ENCODE measurements at places on chromosomes 16 and 17.

- DNase-seq = no peak
Measured at GRCh38 chr17:73112246-73112645, 19.8 kb upstream of the SLC39A11 start.

DNA sequence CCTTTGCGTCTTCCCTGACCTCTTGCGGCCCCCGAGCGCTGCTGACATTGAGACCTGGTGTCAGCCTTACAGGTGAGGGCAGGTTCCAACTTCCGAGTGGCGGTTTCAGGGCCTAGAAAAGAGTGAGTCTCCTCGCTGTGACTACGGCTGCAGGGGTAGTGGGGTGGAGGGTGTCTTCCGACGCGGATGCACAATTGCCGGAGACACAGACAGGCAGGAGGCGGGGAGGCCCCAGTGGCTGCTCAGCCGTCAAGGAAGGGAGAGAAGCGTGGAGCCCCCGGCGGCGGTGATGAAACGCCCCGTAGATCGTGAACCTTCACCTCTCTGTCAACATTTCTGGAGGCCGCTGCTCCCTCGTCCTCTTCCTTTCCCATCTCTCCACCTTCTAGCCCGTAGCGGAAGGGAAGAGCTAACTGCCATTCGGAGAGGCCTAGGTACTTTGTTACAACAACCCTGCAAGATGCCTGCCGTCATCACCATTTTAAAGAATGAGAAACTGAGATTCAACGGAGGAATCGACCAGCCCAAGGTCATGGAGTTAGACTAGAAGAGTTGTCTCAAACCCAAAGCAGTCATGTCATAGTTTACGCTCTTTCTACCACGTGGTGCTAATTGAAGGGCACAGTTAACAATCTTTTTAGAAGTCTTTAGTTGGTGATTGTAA is 485 bp downstream of the DNAJA3 start:
- DNase-seq = peak; percentile 52

DNA sequence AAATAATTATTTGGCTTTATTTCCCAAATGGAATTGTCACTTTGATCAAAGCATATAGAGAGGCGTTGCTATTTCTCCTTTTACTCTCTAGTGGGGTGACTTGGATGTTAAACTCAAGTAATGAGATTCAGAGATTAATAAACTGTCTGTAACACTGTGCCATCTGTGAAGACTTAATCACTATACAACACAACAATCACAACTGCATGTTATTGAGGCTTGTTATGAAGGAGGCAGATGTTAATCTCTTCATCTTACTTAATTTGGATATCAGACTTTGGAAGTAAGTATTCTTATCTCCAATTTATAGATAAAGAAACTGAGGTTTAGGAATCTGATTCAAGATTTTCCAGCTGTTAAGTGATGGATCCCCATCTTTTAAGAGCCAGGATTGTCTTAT is 132.5 kb downstream of the CNTNAP4 start:
- DNase-seq = no peak

DNA sequence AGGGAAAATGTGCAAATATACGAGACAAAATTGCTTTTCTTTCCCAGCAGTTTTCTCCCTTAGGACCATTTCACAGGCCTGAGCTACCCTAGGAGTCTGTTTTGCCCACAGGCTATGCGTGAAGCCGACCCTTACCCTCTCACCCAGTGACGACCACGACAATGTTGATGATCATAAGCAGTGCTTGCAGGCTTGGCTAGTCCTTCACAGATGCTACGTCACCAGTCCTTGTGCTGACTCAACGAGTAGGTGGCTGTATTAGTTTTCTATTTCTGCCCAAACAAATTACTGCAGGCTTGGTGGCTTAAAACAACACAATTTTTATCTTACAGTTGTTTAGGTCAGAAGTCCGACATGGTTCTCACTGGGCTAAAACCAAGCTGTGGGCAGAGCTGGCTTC is 574.6 kb upstream of the HSBP1 start:
- DNase-seq = no peak

- DNase-seq = no peak
Measured at GRCh38 chr17:69457603-69458002, 43.1 kb downstream of the MAP2K6 start.

- DNase-seq = no peak
Measured at GRCh38 chr16:86824751-86825296, 246.5 kb downstream of the FOXL1 start.

- peak; percentile 79 for DNase-seq
Measured at GRCh38 chr16:89722392-89723278, 1.3 kb downstream of the ZNF276 start.

GRCh38 chr16:10009684-10010083 is 172.5 kb downstream of the GRIN2A start:
- no peak for DNase-seq

- DNase-seq = peak; percentile 65
Measured at GRCh38 chr16:88455610-88456355, 2.7 kb downstream of the ZFPM1 start.

DNA sequence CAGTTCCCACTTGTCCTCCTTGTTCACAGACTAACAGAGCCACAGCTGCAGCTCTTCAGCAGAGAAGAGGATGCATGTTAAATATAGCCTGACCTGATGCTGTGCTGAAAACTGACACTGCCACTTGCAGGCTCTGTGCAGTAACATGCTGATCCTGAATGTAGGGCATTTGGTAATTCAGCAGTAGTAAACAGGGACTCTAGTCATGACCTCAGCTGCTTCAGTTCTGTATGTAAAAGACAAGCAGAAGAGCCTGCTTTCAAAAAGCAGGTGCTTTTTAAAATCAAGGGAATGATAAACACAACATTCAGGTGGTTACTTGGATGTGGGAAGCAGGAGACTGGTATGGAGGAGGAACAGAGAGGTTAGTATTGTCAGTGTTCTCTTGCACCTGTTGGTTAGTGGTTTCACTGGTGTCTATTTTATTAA is 33.8 kb downstream of the ESRP2 start:
- no peak for DNase-seq

GRCh38 chr16:52948946-52949345 is 103.8 kb downstream of the CHD9NB start:
- DNase-seq = no peak

DNA sequence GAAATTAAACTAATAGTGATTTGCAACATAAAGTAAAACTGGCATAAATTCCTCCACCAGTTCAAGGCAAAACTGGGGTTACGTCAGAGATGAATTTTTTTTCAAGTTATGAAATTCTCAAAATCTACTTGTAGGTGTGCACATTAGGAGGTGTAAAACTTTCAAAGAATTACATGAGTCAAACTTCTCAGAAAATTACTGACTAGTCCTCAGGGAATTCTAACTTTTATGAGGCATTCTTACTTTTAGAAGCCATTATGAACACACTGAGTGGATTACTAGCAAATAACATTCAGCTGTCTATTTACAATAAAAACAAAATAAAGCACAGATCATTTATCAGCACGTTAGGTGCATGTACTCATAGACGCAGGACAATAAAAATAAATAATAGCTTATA is 348.7 kb downstream of the CDH11 start:
- DNase-seq = no peak

DNA sequence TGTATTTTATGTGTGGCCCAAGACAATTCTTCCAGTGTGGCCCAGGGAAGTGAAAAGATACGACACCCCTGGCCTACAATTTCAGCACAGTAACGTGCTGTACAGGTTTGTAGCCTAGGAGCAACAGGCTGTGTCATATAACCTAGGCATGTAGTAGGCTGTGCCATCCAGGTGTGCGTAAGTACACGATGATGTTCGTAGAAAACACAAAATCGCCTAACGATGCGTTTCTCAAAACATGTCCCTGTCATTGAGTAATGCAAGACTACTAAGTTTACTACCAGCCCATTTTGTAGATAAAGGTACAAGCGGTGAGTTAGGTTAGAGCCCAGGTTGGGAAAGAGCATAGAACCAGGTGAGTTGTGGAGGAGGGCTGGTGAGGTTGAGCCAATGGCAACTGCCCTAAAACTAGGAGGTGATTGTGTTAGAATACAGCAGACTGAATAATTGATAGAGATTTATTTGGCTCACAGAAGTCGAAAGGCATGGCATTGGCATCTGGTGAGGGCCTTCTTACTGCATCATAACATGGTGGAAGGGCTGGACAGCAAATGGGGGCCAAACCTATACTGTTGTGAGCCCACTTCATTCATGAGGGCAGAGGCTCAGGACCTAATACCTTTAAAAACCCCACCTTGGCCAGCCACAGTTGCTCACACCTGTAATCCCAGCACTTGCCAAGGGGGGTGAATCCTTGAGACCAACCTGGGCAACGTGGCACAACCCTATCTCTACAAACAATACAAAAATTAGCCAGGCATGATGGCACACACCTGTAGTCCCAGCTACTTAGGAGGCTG is 4.2 kb downstream of the EIF1 start:
- DNase-seq = no peak

- no peak for DNase-seq
Measured at GRCh38 chr17:68670967-68671693, 70.0 kb upstream of the FAM20A start.

GRCh38 chr16:2238150-2238837 is 2.0 kb downstream of the DNASE1L2 start:
- DNase-seq = no peak

- no peak for DNase-seq
Measured at GRCh38 chr16:87098361-87098760, 218.8 kb downstream of the C16orf95 start.

DNA sequence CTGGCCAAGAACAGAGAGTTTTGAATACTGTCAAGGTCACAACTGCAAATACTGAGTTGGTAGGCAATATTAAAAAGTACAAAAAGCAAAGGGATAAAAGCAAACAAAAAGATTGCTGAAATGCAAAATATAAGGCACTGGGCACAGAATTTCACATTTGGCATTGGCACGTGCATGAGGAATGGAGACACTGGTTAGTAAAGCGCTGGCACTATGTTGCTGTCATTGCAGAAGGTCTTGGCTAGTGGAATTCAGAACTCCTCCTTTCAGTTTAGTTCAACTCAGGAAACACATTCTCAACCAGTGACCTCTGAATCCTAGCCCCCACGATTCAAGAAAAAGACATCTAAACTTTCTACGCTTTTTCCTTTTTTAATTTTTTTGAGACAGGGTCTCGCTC is 111.8 kb upstream of the PSMD7 start:
- DNase-seq = no peak

GRCh38 chr17:81049973-81050551 is 15.1 kb downstream of the BAIAP2 start:
- DNase-seq = no peak

- DNase-seq = no peak
Measured at GRCh38 chr17:59428916-59429485, 97.5 kb downstream of the YPEL2 start.

DNA sequence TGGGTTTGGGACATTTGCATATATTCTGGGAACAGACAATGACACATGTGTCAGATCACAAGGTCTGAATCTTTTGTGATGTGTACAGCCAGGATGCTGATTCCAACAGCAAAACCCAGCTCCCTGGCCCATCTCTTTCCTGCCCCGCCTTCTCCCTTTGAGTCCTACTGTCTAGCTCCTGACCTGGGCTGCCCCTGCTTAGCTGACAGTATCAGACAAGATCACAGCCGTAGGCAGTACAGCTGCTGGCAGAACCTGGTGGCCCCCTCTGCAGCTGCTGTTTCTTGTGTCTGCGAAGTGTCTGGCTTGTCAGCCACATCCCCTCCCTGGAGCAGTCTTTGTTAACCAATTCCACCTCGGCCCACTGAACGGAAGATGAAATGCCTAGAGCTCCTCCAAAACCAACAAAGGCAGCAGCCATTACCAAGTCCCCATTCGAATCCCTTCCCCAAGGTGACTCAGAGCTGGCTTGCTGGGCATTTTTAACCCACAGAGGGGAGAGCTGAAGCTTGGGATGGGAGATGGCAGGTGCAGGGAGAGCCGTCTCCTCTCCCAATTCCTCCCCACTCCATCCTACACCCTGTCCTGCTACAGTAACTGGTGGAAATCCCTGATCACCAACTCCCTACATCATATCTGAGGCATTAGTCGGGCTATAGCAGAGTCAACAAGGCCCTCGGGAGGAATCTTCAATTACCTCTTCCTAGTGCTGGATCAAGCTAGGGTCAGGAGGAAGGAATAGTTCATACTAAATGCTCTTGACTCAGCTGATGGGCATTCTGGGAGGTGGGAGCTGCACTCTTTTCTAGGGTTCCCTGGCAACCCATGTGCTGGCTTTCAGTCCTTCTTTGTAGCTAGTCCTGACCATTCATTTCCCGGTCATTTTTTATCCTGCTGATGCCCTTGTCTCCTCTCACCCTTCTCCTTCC is 5.8 kb downstream of the PIPOX start:
- DNase-seq = no peak

- DNase-seq = peak; percentile 52
Measured at GRCh38 chr16:30775392-30776188, 11.4 kb downstream of the ZNF629 start.

DNA sequence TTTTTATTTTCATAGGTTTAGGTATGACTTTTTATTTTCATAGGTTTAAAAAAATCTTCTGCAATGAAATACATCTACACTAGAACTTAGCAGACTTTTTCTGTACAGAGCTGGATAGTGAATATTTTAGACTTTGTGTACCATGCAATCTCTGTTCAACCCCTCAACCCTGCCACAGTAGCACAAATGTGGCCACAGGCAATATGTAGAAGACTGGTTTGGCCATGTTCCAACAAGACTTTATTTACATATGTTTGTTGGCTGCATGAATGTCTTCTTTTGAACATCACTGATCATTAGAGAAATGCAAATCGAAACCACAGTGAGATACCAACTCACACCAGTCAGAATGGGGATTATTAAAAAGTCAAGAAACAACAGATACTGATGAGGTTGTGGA is 229.2 kb downstream of the SHISA9 start:
- no peak for DNase-seq

DNA sequence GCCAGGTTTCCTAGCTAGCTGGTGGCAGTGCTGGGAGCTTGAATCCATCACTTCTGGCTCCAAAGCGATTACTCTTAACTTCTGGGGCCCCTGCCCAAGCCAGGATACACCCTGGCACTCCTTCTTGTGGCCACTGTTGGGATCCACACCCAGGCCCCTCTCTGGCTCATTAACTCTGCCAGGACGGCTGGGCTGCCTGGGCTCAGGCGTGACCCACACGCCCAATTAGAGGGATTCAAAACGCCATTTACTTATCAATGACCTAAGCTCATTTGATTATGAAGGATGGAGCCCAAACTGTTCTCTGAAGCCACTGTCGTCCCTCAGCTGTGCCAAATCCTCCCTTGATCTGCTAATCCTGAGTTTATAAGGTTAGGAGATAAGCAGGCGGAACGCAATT is 79.7 kb upstream of the BRD7 start:
- no peak for DNase-seq

GRCh38 chr16:29720703-29721102 is 25.1 kb downstream of the C16orf54 start:
- no peak for DNase-seq

- peak; percentile 25 for DNase-seq
Measured at GRCh38 chr17:32503251-32504165, 16.7 kb downstream of the CDK5R1 start.

GRCh38 chr17:75403131-75403530 is 2.3 kb downstream of the GRB2 start:
- no peak for DNase-seq

GRCh38 chr17:28526381-28526780 is 20.2 kb downstream of the FOXN1 start:
- DNase-seq = no peak

DNA sequence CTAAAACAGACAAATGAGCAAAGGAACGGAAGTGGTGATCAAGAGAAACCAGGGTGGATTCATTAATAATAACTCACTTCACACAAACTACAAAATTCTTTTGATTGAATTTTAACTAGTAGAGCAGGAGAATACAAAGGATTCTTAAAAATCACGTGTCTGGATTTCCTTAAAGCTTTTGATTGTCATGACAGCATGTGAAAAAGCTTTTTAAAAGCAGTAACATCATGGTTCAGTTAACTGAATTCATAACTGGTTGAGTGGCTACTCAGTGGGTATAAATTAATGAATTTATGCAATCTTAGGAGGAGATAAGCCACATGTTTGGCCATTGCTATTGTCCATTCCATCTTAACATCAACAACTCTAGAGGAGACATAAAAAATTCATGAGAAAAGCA is 333.2 kb downstream of the SLC39A11 start:
- no peak for DNase-seq
